Fibroblast of lung (primary cell): ENCODE measurements at places on chromosomes 5 and 9. TPM values are rescaled to one million over a fixed set of nuclear protein-coding genes. Genes with fewer than 3 reads are reported as not detected.

SPOCK1 gene
- 11.1 and 30.3 TPM in 2 replicates for total RNA-seq

FOXD4L3 gene
- total RNA-seq, result under 0.01 TPM in 1 of 2 replicates, not detected in the other

- peak; percentile 83 for DNase-seq
Observed at GRCh38 chr5:88666761-88667495, 216.1 kb downstream of the MEF2C start.

DNA sequence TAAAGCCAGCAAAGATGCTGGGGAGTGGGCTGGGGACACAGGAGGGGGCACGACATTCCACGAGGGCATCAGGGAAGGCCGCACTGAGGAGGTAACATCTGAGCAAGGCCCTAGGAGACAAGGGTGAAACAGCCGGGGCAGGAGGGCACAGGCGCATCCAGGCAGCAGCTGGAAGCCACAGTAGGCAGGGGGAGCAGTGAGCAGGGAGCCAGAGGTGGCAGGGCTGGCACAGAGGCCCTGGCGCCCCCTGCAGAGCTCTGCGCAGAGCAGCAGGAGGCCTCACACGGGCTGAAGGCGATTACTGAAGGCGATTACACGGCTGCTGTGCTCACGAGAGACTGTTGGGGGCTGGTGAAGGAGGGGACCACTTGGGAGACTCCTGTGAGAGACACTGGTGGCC lies 15.4 kb downstream of the LMAN2 start:
- DNase-seq, result peak; percentile 8

PCDHA3 gene
- 0.26 and 1.2 TPM in 2 replicates for total RNA-seq
